ENCODE measurements at places on chromosomes 16 and 17.

GRCh38 chr17:64627797-64628196 lies 34.3 kb downstream of the SMURF2 start:
- no peak for DNase-seq

GRCh38 chr17:1351971-1352370 lies 48.1 kb downstream of the YWHAE start:
- DNase-seq, result no peak

- no peak for DNase-seq
These were observed 6.6 kb downstream of the FASN start for GRCh38 chr17:82091264-82092066.

- DNase-seq, result no peak
These were observed 3.8 kb downstream of the SNX29 start for GRCh38 chr16:11980136-11980844.

Measured in esophagus squamous epithelium (tissue), 5 donors.